ENCODE measurements at places on chromosomes 2 and 18.

DNA sequence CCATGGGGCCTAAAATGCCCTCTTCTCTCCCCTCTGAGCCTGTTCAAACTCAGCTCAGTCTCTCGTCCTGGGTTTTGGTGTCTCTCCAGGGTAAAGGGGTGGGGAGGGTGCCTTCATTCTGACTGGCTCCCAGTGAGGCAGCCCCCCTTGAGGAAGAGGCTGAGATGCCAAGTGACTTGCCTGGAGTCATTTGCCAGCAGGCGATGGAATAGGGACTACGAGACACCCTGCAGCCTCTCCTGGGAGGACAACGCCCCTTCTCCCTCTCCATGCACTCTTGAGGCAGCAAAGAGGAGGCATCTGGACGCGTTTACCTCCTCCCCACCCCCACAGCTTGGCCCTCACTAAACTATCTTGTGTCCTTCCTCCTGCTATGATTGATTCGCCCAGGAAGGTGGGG, 760 bp upstream of the STON1 start:
- DNase-seq = no peak

DNA sequence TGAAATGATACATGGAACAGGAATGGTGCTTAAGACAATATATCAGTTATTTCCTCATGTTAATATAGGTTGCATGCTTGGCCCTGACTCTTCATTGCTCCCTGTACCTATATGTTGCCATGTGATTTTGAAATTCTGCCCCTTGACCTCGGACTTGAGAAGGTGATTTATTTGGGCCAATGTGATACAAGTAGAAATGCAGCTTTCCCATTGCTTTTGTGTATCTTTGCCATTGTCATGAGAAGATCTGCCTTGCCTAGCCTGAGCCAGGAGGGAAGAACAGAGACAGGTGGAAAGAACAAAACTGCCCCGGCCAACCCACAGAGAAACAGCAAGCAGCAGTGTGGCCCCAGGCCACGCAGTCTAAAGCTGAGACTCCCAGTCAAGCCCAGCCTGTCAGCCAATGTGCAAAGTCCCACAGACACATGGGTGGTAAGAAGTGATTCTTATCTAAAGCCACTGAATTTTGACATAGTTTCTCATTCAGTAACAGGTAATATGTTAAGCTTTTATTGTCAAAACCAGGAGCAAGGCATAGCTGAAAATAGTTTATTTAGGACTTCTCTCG, 245.7 kb upstream of the RND3 start:
- DNase-seq = no peak

DNA sequence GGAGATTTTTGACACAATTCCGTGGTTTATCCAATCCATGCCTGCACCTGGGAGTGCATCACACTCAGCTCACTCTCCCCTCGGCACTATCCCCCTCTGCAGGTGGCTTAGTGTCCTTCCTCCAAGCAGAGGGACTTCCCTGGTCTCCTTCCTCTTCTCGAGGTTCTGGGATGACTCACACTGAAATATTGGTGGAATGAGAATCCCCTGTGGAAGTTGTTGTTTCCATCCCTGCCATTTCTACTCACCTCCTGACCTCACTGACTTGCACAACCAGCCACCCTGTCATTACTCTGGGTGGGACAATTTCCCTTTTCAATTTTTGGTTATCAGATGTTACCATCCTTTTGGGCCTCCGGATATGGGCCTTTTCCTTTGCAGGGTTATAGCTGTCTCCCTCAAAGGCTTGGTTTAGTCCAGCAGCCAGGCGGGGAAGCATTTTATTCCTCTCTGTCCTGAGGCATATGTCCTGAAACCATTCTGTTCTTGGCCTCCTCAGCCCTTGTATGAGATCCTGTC, 59.9 kb downstream of the PTPRM start:
- DNase-seq = no peak

GRCh38 chr2:120669121-120669952, 66.3 kb upstream of the GLI2 start:
- DNase-seq = no peak

- no peak for DNase-seq
Observed at GRCh38 chr2:152263911-152264310, 71.1 kb upstream of the FMNL2 start.

- no peak for DNase-seq
Observed at GRCh38 chr2:30267161-30267975, 36.0 kb downstream of the LBH start.

DNA sequence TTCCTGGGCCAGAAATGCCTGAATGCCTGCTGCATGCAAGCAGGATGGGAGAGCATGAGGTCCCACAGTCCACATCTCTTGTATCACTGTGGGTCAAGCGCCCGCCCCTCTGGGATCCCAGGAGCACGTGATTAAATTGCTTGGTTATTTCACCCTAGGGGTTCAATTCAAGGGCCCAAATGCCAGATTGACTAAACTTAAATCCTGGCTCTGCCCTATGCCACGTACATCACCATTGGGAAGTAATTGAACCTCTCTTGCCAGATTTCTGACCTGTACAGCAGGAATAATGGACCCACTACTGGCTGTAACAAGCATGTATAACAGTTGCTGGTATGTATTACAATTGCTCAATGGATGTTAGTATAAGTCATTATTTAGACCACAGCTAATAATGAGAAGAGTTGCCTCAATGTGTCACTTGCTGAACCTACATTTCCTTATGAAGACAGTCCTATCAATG, 19.9 kb downstream of the FHL2 start:
- no peak for DNase-seq

- DNase-seq = no peak
Observed at GRCh38 chr2:120499784-120500495, 154.0 kb downstream of the INHBB start.

All from activated CD8-positive, alpha-beta memory T cell treated with anti-CD3 and anti-CD28 coated beads for 4 hours (primary cell).